ENCODE measurements at places on chromosomes 12 and 14. TPM values are rescaled to one million over a fixed set of nuclear protein-coding genes. Genes with fewer than 3 reads are reported as not detected.

Gene SDR9C7
- polyA plus RNA-seq = not detected

DNA sequence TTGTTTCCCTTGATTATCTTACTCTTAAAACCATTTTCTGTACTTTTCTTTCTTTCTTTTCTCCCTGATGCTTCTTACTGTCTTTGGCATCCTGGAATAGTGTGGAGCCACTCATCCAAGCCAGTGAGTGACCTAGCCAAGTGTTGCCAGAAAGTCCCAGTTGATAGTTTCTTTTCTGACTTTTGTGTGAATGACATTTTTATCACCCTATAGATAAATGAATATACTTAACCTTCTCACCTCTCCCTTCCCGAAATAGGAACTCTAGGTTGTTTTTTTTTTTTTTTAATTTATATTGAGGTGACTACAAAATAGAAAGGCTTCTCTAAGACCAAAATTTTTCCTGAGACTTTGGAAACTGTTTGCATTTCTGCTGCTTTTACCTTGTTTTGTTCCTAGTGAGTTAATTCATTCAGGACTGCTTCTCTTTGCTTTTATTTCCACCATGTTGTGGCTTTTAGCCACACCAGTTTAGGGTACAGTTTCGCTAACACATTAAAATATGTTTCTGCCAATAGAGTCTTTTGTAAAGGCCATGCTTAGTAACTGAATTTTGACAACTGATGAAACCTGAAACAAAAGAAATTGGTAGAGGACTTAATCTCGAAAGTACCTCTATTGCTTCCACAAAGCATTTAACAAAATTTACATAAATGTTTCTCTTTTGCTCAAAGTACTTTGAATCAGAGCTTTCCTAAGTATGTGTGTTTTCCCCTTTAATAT, 194.6 kb downstream of the ERC1 start:
- DNase-seq = no peak

Gene RIMBP2
- polyA plus RNA-seq = not detected

DNA sequence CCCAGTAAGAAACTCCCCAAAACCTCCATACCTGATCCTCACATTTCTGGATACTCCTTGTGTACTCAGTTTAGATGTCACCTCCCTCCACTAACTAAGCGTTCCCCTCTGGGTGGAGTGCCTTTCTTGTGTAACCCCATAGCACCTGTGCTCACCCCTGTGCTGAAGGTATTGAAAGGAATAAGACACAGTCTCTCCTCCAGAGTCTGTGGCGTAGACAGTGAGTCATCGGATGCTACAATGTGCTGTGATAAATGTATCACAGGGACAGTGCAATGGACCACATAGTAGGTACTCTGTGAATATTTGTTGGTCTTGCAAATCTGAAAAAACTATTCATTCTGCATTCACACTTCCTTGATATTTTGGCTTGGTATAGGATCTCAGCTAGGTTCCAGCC, 30.8 kb downstream of the TSPAN9 start:
- no peak for DNase-seq

- DNase-seq = no peak
Measured at GRCh38 chr12:121089031-121089812, 43.5 kb upstream of the P2RX7 start.

DNA sequence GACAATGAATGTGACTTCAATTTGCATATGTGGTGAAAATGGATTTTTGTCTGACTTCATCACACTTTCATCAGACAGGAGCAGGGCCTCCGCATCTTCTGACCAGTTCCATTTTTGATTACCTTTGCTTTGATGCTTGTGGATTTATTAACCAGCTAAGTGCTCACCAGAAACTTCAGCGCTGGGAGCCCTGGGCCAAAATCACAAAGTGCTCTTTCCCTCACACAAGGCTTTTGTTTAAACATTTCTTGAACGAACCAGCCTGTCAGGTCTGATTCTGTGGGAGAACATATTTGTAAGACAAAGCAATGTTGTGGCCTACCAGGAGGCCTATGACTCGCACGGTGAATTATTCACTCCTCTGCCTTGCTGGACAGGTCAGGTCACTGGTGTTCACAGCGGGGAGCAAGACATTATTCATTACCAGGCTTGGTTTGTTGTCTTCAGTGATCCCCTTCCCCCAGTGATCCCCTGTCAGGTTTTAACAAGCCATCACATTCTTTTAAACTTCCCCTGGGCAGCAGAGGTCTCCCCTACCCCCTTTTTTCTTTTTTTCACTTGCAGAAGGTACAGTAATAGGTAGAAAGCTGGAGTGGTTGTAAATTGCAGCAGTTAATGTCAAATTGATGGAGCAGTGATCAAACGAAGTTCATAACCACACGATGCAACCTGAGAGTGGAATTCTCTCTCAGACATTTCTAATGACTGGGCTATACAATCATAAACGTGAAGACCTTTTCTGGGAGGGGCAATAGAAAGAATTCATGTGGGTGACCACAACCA, 167.5 kb upstream of the PRICKLE1 start:
- DNase-seq = peak; percentile 81

DNA sequence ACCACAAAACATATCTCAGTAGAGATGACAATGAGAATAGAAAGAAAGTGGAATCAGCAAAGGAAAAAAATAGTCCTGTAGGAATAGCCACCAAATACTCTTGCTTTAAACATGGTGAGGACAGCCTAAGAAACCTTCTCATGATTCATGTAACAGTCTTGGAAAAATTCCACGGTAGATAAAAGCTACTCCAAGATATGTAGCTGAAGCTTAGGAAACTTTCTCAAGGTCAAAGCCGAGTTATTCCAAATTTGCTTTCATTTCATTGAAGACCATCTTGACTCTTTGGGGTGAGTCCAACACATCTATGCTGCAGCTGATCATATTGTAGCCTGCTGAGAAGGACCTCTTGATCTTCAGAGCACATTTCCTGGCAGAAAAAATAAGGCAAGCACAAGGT, 157.6 kb downstream of the PAH start:
- no peak for DNase-seq

- no peak for DNase-seq
Measured at GRCh38 chr14:50667684-50667995, 466 bp downstream of the SAV1 start.

- DNase-seq = no peak
Measured at GRCh38 chr14:54591461-54591860, 24.5 kb downstream of the SAMD4A start.

DNA sequence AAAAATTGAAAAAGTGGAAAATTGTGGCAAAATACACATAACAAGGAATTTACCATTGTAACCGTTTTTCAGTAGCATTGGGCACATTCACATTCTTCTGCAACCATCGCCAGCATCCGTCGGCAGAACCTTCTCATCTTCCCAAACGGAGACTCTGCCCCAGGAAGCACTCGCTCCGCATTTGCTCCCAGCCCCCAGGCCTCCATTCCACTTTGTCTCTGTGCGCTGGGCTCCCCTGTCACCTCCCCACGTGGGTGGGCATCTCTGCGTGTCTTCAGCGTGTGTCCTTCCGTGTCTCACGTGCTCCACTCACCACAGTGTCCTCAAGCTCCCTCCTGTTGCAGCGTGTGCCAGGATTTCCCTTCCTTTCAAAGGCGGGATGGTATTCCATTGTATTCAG, 9.9 kb downstream of the GPR132 start:
- no peak for DNase-seq

Gene POTEG
- not detected for polyA plus RNA-seq

Gene ATG2B
- 22.1 TPM for polyA plus RNA-seq

Gene CLEC14A
- 0.25 TPM for polyA plus RNA-seq

GRCh38 chr14:68820536-68820935, 27.7 kb upstream of the ZFP36L1 start:
- DNase-seq = no peak

Gene DNAH10
- 8.6 TPM for polyA plus RNA-seq

Gene KIF5A
- 0.38 TPM for polyA plus RNA-seq

DNA sequence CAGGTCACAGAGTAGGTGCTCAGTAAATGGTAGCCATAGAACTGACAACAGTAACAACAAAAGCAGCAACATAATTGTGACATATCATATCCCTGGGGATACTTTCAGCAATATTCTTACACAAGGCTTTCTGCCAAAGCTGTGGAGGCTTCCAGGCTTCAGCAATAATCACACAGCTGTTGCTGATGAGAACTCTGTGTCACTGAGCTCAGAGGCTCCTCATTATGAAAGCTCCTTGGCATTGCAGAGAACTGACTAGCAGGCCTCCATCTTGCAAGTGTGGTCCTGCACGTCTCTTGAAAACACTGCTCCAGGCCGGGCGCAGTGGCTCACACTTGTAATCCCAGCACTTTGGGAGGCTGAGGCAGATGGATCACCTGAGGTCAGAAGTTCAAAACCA, 97.3 kb upstream of the BTG1 start:
- DNase-seq = peak; percentile 67

- DNase-seq = no peak
Measured at GRCh38 chr14:104788873-104789663, 6.5 kb downstream of the AKT1 start.

DNA sequence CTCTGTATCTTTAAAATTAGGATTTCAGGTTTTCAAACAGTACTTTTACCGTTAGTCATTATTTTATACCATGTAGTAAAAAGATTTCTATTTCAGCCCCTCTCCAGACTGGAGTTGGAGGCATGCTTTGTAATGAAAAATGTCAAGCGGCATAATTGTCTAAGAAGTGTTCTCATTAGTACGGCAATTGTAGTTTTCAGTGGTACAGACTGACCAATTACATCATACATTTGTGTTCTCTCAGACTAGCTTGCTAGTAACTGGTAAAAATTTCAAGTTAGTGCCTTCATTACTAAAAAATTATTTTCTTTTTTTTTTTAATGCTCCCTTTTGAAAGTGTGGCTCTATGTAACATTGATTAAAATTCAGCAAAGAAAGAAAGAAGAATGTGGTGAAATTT, 4.5 kb downstream of the USP30 start:
- DNase-seq = no peak

Gene KRT2
- polyA plus RNA-seq = not detected

DNA sequence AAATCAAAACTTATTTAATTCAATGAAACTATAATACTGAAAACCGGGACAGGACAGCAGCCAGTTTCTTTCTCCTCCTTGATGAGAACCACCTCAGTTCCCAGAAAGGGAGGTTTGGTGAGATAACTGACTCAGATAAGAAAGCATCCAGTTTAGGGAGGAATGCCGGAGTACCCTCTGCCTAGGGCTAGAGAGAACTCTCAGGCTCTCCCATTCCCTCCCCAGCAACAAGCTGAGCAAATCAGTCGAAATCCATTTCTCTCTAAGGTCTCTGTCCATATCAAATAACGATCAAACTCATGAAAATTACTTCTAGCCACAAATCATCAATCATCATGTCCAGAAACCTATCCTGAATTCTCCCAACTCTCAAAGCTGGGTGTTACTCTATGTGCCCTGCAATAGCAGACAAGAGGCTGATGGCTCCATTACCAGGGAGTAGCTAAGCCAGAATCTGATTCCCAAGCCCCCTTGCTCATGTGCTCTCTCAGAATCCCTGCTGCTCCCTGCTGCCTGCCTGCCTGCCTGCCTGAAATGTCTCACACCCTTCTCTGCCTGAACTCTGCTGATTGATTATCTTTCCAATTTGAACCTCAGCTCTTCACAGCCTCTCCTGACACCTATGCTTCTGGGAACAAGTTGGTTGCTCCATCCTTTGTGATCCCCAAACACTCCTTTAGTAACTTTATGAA, 49.4 kb downstream of the SLC25A47 start:
- DNase-seq = no peak

Gene CHPT1
- polyA plus RNA-seq = 19.4 TPM

- DNase-seq = no peak
Measured at GRCh38 chr12:48901278-48901677, 24.0 kb downstream of the FKBP11 start.

Gene KDM2B
- 17.3 TPM for polyA plus RNA-seq

DNA sequence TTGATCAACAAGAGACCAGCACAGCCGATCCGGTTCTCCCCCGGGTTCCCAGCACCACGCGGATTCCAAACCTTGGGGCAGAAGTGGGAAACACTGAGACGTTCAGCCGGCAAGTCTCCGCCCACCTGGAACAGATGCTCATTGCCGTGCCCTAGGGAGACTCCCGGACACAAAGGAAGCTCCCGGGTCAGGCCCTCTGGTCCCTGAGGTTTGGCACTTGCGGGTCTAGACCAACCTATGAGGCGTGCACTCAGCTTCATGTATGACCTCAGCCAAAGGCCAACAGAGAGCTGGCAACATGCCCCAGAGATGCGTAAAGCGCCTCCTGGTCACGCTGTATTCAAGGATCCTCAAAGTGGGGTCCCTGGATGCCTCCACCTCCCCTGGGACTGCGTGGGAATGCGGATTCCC, 2.5 kb downstream of the RIMBP2 start:
- no peak for DNase-seq

Data from AG04450 (cell line).